Stimulated activated CD4-positive, alpha-beta T cell treated with anti-CD3 and anti-CD28 coated beads, Interleukin-2, amount 100 ng/mL, for 4 hours (primary cell): ENCODE measurements at places on chromosomes 1 and 21.

GRCh38 chr1:208054485-208054884 lies 143.6 kb upstream of the CD34 start:
- no peak for DNase-seq

GRCh38 chr1:168261390-168261789 lies 19.3 kb upstream of the TBX19 start:
- no peak for DNase-seq

DNA sequence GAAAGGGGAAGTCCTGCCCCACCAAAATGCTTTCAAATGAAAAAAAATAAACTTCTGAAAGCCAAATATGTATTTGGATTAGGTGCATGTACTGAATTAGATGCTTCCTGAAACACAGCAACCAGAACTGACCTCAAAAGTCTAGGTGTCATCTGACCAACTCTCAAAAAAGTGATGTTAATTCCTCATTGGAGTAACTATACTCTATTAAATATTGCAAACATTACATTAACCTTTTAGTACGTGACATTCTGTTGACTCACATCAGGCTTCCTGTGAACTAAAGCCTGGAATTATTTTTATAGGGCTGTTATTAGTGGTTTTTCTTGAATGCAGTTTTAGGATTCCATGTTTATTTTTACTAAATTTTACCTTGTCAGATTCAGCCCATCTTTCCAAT lies 73.5 kb downstream of the ASTN1 start:
- no peak for DNase-seq

DNA sequence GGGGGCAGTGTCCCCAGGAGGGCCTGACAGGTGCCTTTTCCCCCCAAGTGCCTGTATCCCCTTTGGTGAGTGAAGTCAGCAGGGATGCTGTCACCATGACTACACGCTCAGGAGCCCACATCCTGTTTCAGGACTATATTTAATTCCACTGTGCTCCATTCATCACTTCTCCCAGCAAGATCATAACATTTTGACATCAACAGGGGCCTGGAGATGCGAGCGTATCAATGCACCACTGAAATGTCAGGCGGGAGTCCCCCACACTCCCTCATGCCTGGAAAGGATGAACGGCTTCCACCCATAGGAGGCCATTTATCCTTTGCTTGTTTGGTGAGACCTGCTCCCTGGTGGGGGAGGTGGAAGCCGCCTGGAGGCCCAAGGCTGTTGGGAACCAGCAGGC lies 119.1 kb downstream of the PTPRU start:
- DNase-seq, result no peak

- peak; percentile 62 for DNase-seq
Measured at GRCh38 chr1:161182214-161182613, 4.9 kb upstream of the B4GALT3 start.

DNA sequence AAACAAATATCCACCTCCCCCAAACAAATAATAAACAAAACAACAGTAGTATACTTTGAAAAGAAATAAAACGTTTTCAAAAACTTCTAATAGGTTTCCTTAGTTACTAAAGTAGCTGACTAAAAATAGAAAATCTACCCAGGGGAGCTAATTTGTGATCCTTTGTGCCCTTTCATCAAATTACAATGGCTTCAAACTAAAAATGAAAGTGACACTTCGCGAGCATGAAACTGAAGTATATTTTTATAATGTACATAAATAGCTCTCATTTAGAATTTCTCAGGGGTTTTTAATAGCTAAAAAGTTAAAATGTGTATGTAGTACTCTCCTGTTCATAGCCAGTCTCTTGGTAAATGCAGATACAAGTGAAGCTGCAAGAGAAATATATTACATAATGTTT lies 78.4 kb downstream of the BRINP3 start:
- no peak for DNase-seq

DNA sequence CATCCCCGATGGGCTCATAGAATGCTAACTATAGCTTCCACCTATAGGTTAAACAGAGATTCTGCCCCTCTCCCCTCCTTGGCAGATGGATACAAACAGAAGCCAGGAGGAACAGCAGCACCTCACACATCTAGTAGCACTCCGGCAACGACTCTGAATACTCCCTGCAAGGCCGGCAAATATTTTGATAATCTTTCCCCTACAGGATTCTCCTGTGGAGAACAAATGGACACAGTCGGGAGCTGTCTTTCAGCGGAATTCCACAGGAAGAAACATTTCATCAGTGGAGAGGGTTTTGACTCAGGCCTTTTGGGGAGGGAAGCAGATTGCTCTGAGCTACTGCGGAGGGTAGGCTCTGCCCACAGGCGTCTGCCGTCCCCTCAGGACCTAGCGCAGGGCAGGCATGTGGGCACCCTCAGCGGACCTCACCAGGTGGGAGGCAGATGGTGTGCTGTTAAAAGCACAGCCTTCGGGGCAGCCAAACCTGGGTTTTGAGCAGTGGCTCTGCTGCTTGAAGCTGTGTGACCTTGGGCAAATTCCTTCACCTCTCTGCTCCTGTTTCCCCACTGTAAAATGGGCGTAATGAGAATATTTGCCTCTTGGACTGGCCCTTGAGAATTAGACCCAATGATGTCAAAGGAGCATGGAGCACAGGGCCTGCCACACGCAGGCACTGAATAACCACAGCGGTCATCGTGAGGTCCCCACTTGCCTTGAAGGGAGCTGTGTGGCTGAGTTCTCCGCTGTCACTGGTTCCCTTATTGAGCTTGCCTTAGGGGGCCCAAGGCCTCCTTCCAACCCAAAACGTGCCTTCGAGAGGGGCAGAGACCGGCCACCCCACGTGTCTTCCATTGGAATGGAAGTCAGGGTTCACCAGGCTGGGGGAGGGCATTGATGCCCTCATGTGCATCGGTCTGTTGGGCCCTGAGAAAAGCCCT lies 19.2 kb upstream of the BCAR3 start:
- no peak for DNase-seq

GRCh38 chr1:174407665-174408064 lies 40.1 kb upstream of the GPR52 start:
- DNase-seq, result no peak

- DNase-seq, result no peak
Measured at GRCh38 chr1:16913181-16913832, 8.4 kb upstream of the CROCC start.
